Right atrium auricular region (tissue), 2 donors: ENCODE measurements at places on chromosomes 13 and 19. TPM values are rescaled to one million over a fixed set of nuclear protein-coding genes. Genes with fewer than 3 reads are reported as not detected.
A peak's percentile ranks its signal among the peaks of the same experiment; 100 is the strongest.

The FAAP24 gene
- total RNA-seq, result 0.67 TPM

The VSIG10L gene
- 0.79 TPM for total RNA-seq

The CEACAM3 gene
- not detected for total RNA-seq

The KLK8 gene
- total RNA-seq, result not detected

The KLF2 gene
- 40.9 TPM for total RNA-seq

The NBEA gene
- 17.5 TPM for total RNA-seq

The TTYH1 gene
- total RNA-seq, result 2.7 TPM

The AZU1 gene
- total RNA-seq, result not detected

The FPR3 gene
- total RNA-seq, result 1.4 TPM

The SLITRK5 gene
- total RNA-seq, result 0.04 TPM

DNA sequence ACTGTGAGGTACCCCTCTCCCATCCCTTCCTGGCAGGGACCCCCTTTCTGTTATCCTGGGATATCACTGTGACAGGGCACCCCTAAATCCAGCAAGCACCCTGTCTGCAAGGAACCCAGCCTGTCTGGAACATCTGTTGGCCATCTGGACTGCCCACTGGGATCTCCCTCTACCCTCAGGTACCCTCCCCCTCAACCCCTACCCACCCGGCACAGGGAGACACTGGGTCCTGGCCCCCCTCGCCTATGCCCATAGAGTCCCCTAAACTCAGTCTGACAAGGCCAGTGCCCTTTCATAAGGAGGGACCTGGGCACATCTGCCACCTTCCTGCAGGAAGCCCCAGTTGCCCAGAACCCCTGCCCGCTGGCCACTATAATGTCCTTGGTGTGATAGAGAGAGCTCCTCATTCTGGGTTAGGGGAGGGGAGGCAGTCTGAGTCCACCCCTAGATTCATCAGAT lies 2.8 kb upstream of the SLC27A5 start:
- DNase-seq, result no peak

GRCh38 chr19:50309396-50310125 lies 19.6 kb downstream of the KCNC3 start:
- DNase-seq, result no peak

GRCh38 chr19:15332311-15332996 lies at the start of gene BRD4:
Gene BRD4 (minus strand): TSS chr19:15332539. CDS start chr19:15273099, 59,440 bp downstream.
- no peak for DNase-seq

DNA sequence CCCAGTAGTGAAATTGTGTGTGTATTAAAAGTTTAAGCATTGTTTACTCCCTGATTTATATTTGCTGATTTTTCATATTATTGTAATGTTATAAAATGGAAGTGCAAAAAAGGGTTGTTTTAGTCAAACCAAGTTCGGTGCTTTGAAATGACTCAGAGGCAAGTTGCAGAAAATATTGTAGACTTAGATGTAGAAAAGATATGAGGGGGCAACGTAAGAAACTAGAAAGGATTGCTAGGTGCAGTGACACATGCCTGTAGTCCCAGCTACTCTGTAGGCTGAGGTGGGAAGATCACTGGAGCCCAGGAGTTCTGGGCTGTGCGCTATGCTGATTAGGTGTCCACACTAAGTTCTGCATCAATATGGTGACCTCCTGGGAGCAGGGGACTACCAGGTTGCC lies 16.1 kb upstream of the LPAR6 start:
- DNase-seq, result no peak

GRCh38 chr13:84296401-84296800 lies 414.1 kb upstream of the SLITRK1 start:
- DNase-seq, result no peak

DNA sequence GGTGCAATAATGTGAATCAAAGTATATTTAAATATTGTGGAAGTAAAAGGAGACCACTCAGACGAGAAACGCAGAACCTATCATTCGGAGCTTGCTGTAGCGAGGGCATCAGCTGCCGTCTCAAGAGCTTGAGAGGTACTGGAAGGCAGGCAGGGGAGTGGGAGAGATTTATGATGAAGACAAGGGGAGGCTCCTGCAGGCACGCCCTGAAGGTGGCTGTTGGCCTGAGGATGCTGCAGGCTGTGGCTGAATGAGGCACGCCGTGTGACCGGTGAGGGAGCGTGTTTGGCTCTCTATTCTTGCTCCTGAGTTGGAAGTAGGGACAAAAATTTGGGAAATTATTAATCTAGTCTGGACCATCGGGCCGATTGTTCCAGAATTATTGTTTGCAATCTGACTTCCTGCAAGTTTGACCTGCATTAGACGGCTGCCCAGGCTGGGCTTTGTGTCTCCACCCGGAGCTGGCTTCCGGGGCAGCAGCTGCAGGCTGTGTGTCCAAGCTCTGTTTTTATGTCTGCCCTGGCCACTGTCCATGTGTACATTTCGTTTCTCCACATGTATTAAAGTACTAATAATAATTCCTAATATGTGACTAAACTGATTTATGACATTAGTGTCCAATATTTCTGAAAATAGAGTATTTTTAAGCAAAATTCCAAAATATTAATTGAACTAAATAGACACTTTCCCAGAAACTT lies 91.1 kb upstream of the ANKRD10 start:
- no peak for DNase-seq

DNA sequence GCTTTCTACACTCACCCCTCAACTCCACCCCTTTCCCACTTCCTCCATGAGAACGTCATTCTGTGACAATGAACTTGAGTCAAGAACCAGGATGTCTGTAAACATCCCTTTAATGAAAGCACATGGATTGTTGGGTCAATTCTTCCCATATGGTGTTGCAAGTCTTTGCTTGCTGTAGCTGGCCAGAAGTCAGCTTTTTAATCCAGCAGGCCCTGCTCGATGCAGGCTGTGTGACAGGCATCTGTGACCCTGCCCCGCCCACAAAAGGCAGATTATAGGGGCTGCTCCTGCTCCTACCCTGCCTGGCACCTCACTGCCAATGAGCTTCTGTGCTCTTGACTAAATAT lies 78.0 kb downstream of the STARD13 start:
- DNase-seq, result no peak

GRCh38 chr13:110168999-110169933 lies 137.7 kb downstream of the COL4A1 start:
- no peak for DNase-seq

DNA sequence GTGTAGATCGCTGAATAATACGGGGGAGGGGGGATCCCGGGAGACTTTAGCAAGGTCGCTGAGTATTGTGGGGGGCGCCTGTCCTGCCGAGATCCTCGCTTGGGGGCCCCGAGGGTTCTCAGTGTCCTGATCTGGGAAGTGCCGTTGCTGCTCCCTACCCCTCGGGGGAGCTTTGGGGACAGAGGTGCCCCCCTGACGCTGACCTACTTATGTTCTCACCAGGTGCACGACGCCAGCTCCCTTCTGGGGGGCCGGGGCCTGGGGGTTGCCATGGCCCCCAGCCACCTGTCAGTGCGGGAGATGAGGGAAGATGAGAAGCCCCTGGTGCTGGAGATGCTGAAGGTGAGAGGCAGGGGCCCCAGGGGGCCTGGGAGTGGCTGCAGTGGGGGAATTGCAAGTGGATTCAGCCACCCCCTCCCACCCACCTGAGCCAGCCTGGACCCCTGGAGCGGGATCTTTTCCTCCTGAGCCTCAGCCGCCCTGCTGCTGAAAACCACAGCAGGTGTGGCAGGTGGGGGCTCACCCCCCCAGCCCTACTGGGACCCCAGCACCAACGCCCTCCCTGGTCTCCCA lies 537 bp downstream of the NAT14 start:
- no peak for DNase-seq

DNA sequence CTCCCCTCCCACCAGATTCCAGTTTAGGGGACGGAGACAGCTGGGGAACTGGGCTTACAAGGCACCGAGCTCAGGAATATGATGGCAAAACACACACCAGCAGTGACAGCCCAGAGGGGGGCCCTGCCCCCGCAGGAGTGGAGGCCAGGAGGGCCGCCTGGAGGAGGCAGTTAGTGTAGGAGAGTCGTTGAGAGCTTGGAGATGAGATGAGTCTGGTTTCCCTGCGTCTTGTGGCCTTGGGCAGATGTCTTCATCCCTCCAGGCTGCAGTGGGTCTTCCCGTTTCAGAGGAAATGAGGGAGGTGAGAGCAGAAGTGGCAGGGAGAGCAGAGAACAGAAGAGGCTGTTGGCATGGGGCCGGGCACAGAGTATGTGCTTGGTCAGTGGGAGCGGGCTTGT lies 4.9 kb downstream of the CELF5 start:
- DNase-seq, result no peak

DNA sequence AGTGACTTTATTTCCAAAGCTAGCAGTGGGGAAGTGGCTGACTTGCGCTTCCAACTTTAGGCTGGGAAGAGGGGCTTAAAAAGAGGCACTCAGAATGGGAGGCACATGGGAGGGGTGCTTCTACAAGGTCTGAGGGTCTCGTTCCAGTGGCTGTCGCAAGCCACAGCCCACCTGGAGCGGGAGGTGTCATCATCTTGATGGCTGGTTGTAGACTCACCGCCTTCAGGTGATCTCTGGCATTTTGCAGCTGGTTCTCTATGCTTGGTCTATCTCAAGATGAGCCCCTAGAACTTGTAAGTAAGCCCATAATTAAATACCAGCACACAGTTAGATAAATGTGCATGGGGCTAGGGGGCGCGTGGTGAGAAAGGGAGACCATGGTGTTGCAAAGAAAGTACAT lies 9.2 kb downstream of the TEX29 start:
- peak; percentile 42 for DNase-seq

DNA sequence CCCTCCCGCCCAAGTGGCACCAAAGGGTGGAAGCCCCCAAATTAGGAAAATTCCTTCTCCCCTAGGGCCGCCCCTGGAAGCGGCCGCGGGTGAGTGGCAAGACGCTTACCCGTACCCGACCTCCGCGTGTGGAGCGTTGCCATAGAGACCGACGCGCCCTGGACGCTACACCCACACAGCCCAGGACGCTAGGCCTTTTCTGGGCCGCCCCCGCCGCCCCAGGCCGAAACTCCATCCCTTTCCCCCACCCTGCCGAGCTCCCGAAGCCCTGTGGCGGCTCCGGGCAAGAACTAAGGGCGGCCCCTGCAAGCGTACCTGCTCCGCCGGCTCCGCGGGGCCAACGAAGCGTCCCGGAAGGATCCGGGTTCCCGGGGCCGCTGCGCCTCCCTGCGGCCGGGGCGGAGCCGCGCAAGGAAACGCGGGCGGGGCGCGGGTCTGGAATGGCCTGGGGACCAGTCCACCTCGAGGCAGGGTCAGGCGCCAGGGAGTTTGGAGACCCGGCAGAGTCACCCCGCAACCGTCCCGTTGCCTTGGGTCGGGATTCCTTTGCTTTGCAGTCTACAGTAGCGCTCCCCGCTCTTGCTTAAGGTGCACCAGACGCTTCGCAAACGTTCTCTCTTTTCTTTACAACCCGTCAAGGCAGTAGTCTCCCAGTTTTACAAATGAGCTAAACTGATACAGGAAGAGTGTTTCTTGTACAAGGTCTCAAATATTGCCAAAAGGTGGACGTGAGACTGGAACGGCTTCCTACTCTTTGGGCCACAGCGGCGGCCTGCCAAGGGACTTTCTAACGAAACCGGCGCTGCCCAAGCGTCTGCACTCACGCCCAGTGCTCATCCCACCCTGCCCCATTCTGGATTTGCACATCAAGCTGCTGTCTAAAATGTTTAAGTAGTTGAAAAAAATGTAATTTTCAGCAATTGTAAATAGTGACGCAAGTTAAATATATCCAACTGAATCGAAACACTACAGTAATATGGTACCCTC lies at the start of gene NEK5:
Gene NEK5 (minus strand): TSS at position 360 of the 987 bp plus-strand sequence. CDS start 1,591 bp downstream, outside the sequence.
- no peak for DNase-seq

DNA sequence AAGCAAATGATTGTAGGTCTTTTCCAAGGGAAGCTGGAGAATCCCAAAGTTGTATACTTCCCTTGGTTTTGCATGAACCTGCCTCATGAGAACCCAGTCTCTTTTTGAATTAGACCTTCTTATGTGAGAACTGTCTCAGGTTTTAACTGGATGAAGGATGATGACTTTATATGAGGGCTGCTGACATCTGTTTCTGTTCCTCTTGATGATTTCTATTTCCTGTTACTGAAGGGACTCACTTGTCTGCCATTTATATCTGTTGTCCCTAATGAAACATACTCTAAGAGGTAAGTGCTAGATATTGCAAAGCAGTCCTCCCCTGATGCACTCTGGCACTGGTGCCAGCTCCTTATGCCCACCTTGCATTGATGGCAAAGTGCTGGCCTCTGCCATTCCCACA lies 33.6 kb downstream of the ERICH4 start:
- no peak for DNase-seq

DNA sequence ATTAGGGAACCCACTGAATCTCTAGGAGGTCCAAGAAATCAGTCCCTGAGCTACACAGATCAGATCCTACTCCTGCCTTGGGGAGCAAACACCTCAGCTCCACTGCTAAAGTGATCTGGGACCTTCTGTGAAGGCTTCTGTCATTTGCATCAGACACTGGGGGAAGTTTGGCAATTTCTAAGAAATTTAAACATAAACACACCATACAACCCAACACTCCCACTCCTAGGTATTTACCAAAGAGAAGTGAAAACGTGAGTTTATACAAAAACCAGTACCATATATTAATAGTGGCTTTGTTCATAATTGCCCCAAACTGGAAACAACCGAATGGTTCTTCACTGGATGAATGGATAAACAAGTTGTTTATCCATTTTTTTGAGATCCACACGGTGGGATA lies 7.3 kb upstream of the TYROBP start:
- no peak for DNase-seq

- DNase-seq, result no peak
These were observed 406.3 kb downstream of the COG6 start for GRCh38 chr13:40061466-40062450.

- no peak for DNase-seq
These were observed 426.2 kb downstream of the PCDH9 start for GRCh38 chr13:66803808-66804456.

GRCh38 chr13:43132257-43132656 lies 108.9 kb downstream of the DNAJC15 start:
- no peak for DNase-seq

DNA sequence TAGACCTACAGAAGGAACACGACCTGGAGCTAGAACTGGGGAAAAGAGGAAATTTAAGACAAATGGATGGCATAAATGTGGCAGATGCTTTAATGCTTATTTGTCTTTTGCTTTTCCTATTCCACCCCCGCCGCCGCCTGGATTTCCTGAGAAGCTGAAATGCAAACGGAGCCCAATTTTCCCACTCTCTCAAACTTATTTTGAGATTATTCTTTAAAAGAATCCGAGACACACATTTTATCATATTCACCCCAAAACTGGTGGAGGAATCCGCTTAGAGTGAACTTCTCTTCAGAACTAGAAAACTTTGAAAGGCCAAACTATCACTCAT lies 5.8 kb downstream of the POU4F1 start:
- DNase-seq, result no peak

GRCh38 chr13:112776354-112776753 lies 86.5 kb downstream of the ATP11A start:
- DNase-seq, result no peak

GRCh38 chr19:48859711-48860572 lies 8.5 kb downstream of the PLEKHA4 start:
- DNase-seq, result no peak

- DNase-seq, result no peak
These were observed 1.9 kb downstream of the SAFB start for GRCh38 chr19:5624741-5625278.
